CD8-positive, alpha-beta memory T cell (primary cell): ENCODE measurements at places on chromosomes 16 and 17. TPM values are rescaled to one million over a fixed set of nuclear protein-coding genes. Genes with fewer than 3 reads are reported as not detected.
A peak's percentile ranks its signal among the peaks of the same experiment; 100 is the strongest.

Gene TBC1D3G
- not detected for total RNA-seq

Gene CHAD
- not detected for total RNA-seq

Gene UMOD
- total RNA-seq, result not detected

Gene WNK4
- 0.18 TPM for total RNA-seq

Gene RNF135
- 7.5 TPM for total RNA-seq

Gene CD300H
- not detected for total RNA-seq

Gene PIP4K2B
- 43.4 TPM for total RNA-seq

Gene UTP4
- total RNA-seq, result 155 TPM

Gene TMEM88
- total RNA-seq, result 5.5 TPM

Gene LMF1
- 11.7 TPM for total RNA-seq

GRCh38 chr16:86683441-86684194 lies 105.3 kb downstream of the FOXL1 start:
- H3K4me3 ChIP-seq, result no peak overlapping the region
- DNase-seq, result no peak
- H3K36me3 ChIP-seq, result no peaks in the 10 kb centered on the region
- H3K27ac ChIP-seq, result no peak overlapping the region
- no peaks in the 10 kb centered on the region for H3K4me1 ChIP-seq

GRCh38 chr16:72092832-72093447 lies 480 bp downstream of the TXNL4B start:
- peaks cover 31% of the 10 kb centered on the region for H3K36me3 ChIP-seq
- H3K4me1 ChIP-seq, result peaks cover 28% of the 10 kb centered on the region
- peak overlapping the region; percentile 95 for H3K27ac ChIP-seq
- peak overlapping the region; percentile 84 for H3K4me3 ChIP-seq
- no peak for DNase-seq

DNA sequence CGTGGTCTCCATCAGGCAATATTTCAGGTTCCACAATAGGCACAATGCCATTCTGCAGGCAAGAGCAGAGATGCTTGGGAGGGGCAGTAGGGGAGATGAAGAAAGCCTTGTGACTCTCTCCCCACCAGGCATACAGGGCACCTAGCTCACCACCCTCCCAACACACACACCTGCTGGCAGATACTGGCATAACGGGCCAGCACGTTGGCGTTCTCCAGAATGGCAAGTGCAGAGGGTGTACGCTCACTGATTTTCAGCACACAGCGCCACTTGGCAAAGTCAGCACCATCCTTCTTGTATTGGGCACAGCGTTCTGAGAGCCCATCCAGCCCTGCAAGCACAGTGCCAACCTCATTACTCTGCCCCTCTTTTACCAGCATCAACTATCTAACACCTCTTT lies 2.2 kb downstream of the ALDOC start:
- no peaks in the 10 kb centered on the region for H3K36me3 ChIP-seq
- DNase-seq, result no peak
- H3K27ac ChIP-seq, result no peak overlapping the region
- H3K4me1 ChIP-seq, result peaks cover 48% of the 10 kb centered on the region

DNA sequence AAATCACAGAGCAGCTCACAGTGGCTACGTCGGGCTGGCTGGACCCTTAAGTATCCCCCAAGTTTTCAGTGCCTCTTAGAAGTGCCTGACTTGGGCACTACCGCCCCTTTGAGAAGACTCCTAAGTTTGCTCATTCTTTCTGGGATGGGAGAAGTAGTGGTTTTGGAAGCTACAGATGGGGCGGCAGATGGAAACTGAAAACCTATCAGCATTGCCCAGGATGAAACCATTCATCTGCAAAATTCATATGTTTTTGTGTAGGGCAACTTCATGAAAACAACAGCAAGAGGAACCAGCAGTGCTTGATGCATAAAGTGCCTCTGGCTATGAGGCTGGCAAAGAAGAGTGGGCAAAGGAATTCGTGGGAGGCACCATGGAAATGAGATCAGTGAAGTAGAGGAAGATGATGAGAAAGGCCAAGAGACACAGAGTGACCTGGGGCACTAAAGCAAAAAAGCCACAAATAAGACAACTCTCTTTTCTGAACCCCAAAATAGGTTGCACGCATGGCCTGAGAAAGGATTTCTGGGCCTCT lies 277.1 kb downstream of the XYLT1 start:
- no peaks in the 10 kb centered on the region for H3K4me1 ChIP-seq
- no peaks in the 10 kb centered on the region for H3K27me3 ChIP-seq
- H3K27ac ChIP-seq, result no peak overlapping the region
- no peak for DNase-seq
- no peaks in the 10 kb centered on the region for H3K36me3 ChIP-seq

DNA sequence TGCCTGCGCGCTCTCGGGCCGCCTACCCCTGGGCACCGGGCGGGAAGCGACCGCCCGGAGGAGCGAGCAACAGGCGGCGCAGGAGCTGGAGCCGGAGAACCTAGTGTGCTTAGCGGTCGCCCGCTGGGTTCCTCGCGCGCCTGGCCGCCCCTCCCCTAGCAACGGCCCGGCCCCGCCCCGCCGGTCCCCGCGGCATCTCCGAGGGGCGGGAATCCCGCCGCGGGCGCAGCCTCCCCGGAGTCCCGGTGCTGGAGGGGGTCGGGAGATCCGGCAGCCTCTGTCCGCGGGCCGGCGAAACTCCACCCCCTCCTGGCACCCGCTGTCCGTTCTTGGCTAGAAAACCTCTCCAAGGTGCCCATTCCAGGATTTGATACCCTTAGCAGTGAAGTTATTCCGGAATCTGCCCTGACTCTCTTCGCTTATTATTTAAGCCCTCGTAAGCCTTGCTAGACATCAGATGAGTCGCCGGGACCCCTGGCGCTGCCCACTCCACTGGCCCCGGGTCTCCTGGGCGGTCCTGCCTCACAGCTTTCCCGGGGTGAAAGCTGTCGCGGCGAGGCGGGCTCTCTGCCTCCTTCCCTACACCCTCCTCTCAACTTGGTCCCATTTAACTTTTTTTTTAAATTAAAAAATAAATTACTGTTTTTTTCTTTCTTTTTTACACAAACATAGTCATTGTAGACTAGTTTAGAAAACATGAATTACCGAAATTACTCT lies at the start of gene RPRML:
Gene RPRML (minus strand): TSS at position 107 of the 717 bp plus-strand sequence. CDS start 246 bp downstream, outside the sequence.
- no peak within 1 kb of the TSS for H3K27ac ChIP-seq
- peak within 1 kb of the TSS; percentile 36 for H3K4me3 ChIP-seq
- no peaks in the 10 kb centered on the region for H3K4me1 ChIP-seq
- H3K27me3 ChIP-seq, result peaks cover 9% of the 10 kb centered on the region
- DNase-seq, result peak; percentile 10

- no peaks in the 10 kb centered on the region for H3K36me3 ChIP-seq
- no peak overlapping the region for H3K27ac ChIP-seq
- no peaks in the 10 kb centered on the region for H3K4me1 ChIP-seq
- DNase-seq, result no peak
Measured at GRCh38 chr17:78611607-78612006, 34.4 kb upstream of the DNAH17 start.

GRCh38 chr17:41520821-41521521 lies 2.3 kb upstream of the KRT15 start:
- H3K4me3 ChIP-seq, result no peak overlapping the region
- DNase-seq, result no peak
- H3K4me1 ChIP-seq, result no peaks in the 10 kb centered on the region
- no peaks in the 10 kb centered on the region for H3K36me3 ChIP-seq
- no peaks in the 10 kb centered on the region for H3K27me3 ChIP-seq

DNA sequence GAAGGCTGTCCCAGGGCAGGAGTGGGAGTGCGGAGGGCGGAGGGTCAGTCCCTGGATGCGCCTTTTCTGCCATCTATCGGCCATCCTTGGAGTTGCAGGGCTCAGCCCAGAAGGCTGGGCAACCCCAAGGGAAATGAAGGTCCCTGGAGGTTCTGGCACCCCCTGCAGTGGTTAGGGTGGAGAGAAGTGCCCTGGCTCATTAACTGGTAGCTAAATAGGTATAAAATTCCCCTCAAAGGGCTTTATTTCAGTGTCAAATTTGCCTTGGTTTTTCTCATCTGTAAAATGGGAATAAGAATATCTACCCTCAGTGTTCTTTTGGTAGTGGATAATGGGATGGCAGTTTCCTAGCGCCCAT lies 22.4 kb downstream of the C17orf75 start:
- H3K27me3 ChIP-seq, result no peaks in the 10 kb centered on the region
- H3K4me1 ChIP-seq, result peaks cover 11% of the 10 kb centered on the region
- no peak overlapping the region for H3K4me3 ChIP-seq
- no peaks in the 10 kb centered on the region for H3K36me3 ChIP-seq

GRCh38 chr16:30472328-30472942 lies at the start of gene ITGAL:
TSS of gene ITGAL (plus strand) at chr16:30472742. CDS start at chr16:30472838, 96 bp downstream.
- no peaks in the 10 kb centered on the region for H3K27me3 ChIP-seq
- DNase-seq, result peak; percentile 76
- peaks cover 65% of the 10 kb centered on the region for H3K4me1 ChIP-seq
- H3K27ac ChIP-seq, result peak within 1 kb of the TSS; percentile 74
- peak within 1 kb of the TSS; percentile 91 for H3K4me3 ChIP-seq

DNA sequence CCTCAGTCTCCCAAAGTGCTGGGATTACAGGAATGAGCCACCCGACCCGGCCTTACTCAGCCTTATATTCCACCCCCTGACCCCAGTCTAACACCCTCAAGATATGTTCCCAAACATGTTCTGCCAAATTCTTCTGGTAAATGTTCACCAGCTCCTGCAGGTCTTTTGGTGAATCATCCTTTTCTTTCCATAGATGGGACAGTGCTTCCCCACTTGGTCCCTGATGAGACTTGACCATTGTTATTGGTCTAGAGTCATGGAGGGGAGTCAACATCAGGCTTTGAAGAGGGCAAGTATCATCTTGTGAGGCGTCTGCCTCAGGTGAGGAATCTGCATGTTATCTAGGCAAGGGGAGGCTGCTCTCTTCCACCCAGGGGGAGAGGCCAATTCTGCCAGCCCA lies 10.4 kb upstream of the RUNDC3A start:
- H3K27ac ChIP-seq, result no peak overlapping the region
- H3K4me1 ChIP-seq, result no peaks in the 10 kb centered on the region
- H3K27me3 ChIP-seq, result no peaks in the 10 kb centered on the region
- DNase-seq, result no peak
- no peak overlapping the region for H3K4me3 ChIP-seq
- no peaks in the 10 kb centered on the region for H3K36me3 ChIP-seq

DNA sequence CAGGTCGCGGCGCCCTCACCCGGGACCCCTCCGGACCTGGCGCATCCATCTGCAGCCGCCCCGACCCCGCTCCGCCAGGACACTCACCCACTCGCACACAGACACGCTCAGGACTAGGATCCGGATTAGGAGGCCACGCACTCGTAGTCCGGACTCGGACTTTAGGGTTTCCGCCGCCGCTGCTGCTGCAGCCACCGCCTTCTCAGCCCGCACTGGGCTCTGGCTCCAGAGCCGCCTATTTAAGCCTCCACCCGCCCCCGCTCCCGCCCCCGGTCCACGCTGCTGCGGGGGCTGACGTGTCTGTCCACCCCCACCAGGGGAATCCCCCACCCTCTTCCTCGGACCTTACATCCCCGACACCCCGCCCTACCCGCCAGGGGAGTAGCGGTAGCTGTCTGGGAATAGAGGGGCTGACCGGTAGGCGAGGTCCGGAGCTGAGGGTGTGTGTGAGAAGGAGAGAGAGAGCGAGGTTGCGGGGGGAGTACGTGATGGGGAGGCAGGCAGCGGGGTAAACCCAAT lies at the start of gene RRAD:
Gene RRAD (minus strand): TSS at position 214 of the 519 bp plus-strand sequence. CDS start 356 bp downstream, outside the sequence.
- H3K27ac ChIP-seq, result no peak within 1 kb of the TSS
- H3K27me3 ChIP-seq, result peaks cover 13% of the 10 kb centered on the region
- H3K4me1 ChIP-seq, result no peaks in the 10 kb centered on the region
- DNase-seq, result no peak

- H3K27ac ChIP-seq, result no peak overlapping the region
- H3K27me3 ChIP-seq, result no peaks in the 10 kb centered on the region
- H3K36me3 ChIP-seq, result no peaks in the 10 kb centered on the region
Measured at GRCh38 chr17:17855976-17856375, 19.2 kb upstream of the SREBF1 start.

GRCh38 chr16:72457243-72457940 lies 285.4 kb upstream of the PMFBP1 start:
- no peak overlapping the region for H3K4me3 ChIP-seq
- H3K27me3 ChIP-seq, result no peaks in the 10 kb centered on the region
- DNase-seq, result no peak
- no peaks in the 10 kb centered on the region for H3K36me3 ChIP-seq

GRCh38 chr17:67469208-67469980 lies 92.3 kb downstream of the PITPNC1 start:
- H3K4me3 ChIP-seq, result peak overlapping the region; percentile 33
- no peaks in the 10 kb centered on the region for H3K36me3 ChIP-seq
- H3K27ac ChIP-seq, result no peak overlapping the region

DNA sequence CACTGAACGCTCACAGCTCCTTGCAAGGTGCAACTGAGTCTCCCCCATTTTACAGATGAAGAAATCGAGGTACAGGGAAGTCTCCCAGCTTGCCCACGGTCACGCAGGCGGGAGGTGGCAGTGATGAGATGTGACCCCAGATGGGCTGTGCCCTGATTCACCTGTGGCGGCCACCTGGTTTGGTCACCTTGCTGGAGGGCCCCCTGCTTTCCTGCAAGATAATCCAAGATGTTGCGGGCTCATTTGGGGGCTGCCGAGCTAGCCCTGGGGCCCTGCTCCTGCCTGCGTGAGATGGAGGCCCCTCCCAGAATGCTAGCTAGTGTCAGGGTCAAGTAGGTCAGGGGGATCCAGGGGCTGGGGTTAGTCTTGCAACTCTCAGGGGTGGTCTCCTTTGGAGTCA lies 59.6 kb upstream of the IL34 start:
- no peak for DNase-seq
- H3K27ac ChIP-seq, result no peak overlapping the region
- H3K27me3 ChIP-seq, result no peaks in the 10 kb centered on the region
- no peak overlapping the region for H3K4me3 ChIP-seq
- H3K4me1 ChIP-seq, result no peaks in the 10 kb centered on the region
